Urinary bladder (tissue), 4 donors: ENCODE measurements at places on chromosomes 2 and 18. TPM values are rescaled to one million over a fixed set of nuclear protein-coding genes. Genes with fewer than 3 reads are reported as not detected.

- no peak for DNase-seq
These were observed 202.2 kb downstream of the TCF4 start for GRCh38 chr18:55385770-55386169.

- DNase-seq, result no peak
These were observed 80.8 kb upstream of the PPP1CB start for GRCh38 chr2:28670856-28671255.

DNA sequence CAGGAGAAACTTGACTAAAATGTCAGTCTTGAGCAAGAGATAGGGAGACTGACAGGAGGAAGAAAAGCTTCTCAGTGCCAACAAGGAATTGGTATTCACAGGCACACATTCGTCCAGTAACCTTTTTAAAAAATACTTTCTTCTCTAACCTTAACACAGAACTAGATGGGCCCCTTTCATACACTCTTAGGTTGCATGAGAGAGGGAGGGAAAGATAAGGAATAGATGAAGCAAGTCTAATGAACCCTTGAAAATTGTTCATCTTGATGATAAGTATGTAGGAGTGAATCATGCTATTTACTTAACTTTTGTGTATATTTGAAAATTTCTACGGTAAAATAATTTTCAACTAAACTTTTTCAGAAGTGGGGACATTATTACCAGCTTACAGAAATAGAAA is 42.0 kb upstream of the CCDC88A start:
- DNase-seq, result no peak

- DNase-seq, result no peak
These were observed 135.8 kb downstream of the IKZF2 start for GRCh38 chr2:213015387-213016165.

DNA sequence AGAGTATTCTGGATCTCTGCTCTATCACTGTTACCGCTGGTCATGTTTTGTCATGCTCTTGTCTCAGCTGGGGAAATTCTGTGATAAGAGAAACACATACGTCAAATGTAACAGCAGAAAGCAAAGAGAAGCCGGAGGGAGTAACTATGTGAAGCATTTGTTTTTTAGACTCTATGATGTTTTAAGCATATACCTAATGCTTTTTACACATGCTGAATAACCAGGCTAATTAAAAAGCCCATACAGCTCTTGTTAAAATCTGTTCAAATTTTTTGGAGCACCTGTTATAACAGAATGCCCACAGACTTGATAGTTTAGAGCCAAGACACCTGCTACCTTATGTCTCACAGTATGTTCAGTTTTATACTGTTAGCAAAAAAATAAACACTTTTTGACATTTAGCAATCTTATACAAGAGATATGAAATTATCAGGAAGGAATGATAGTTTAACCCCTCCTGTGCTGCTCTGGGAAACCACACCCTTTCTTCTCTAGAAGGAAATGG is 92.3 kb upstream of the TANK start:
- DNase-seq, result no peak

DNA sequence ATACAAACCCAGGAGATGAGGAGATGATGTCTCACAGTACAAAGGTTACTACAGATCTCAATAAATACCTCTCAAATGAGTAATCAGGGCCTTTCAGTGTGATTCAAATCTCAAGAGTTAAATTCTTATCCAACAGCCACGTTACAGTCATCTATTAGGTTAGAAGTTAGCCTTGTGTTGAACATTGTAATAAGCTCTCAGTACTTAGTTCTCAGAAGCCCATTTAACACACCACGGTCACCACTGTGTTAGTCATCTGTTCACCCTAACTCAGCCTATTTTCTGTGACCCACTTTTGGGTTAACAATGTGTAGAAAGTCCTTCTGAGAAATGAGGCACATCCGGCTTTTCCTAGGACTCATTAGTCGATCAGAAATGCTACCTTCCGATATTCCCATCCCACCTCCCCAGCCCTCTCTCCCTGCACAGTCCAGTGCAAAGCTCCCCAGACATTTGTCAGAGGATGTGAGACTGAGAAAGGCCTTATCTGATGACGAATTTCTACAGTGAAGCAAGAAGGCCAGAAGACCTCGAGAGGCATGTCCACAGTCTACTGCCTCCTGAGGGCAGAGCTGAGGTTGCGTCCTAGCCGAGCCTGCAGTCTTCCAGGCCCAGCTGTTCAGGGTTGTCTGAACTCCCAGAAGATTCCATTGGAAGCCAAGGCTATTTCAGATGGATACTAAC is 92.6 kb downstream of the ACTR2 start:
- no peak for DNase-seq

ALPI gene
- total RNA-seq, result not detected
